Stimulated activated CD8-positive, alpha-beta memory T cell treated with anti-CD3 and anti-CD28 coated beads, Interleukin-2, amount 100 ng/mL, for 1 hour (primary cell): ENCODE measurements at places on chromosomes 5 and 9.

DNA sequence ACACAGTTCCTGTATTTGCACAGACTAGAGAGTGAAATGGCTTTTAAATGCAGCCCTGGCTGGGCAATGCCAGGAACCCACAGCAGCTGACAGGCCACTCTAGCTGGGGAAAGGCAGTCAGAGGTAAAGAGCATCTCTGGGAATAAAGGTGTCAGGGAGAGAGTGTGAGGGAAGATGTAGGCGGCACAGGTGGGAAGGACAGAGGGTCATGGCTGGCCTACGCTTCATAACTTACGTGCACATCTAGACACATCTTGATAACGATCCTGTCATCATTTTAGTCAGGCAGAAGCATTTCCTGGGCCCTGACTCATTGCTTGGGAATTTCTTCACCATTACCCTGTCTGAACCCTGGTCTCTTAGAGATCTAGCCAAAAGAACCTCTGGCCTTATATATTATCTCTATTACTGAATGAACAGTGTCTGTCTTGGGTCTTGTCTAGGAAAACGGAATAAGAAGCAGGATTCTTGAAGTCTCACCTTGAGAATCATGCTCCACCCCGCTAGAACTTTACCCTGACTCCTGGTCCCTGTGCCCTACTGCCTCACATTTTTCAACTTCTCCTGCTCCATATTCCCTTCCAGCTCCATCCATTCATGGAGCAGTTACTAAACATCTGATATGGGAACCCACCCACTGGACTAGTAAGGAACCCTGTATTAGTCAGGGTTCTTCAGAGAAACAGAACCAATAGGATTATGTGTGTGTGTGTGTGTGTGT, 106.4 kb upstream of the ELL2 start:
- DNase-seq: no peak

DNA sequence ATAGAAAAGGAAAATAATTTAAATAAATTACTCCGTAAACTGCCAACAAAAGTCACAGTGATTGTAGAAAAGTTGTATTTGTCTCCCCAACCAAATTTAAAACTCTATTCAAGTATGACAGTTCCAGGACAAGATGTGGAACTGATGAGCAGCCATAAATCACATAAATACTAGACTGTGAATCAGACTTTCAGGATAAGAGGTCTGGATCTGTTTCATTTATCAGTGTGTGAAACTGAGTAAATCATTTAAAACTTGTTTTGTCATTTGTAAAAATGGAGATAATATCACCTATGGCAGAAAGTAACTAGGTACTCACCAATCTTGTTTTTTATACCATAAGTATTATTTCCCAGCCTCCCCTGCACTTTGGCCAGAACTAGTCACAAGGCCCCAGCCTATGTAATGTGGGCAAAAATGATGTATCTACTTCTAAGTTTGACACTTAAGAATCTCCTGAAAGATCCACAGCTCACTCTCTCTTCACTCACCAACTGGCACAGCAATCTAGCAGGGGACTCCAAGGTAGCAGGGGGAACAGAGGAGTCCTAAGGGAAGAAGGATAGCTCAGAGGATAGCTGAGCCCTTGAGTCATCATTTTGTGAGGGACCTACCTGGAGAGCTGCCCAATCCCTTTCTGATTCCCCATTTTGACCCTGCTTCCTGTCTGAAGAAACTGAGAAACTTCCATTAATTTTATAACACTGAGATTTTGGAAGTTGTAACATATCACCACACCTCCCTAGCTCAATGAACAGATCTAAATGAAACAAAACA, 31.6 kb downstream of the TMEM161B start:
- no peak for DNase-seq

- no peak for DNase-seq
Observed at GRCh38 chr9:37364751-37365360, 57.6 kb upstream of the GRHPR start.

DNA sequence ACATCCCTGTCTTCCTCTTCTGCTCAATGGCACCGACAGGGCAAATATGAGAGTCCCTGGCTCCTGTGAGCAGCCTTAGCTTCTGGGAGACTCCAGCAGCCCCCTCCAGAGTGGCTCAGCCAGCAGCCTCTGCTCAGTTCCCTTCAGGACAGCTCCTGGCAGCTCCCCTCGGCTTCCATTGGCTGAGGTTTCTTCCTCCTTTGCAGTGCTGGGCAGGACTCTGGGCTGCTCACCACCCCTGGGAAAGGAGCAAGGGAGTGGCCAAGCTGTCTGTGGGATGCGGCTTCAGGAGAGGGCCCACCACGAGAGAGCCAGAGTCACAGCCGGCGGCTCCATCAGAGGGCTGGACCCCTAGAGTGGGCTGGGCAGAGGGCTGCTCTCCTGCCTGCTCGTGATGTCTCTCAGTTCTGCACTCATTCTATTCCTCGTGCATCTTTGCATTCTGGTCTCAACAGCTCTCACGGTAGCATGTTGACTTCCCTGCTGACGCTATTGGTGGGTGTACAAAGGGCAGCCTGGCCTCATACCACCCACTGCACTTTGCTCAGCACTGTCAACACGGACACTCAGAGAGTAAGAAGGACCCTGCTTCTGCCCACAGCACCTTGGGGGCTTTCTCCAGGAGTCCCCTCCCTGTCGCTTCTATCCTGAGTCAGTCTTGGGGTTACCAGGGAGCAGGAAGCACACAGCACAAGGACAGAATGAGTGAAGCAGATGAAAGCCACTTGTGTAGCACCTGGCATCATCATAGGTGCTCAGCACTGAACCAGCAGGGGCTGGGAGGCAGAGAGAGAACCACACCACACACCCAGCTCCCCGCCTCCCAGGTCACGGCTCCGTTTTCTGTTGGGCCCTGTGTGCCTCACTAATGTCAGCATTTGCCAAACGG, 80.9 kb upstream of the ALDH1B1 start:
- DNase-seq: no peak

GRCh38 chr5:33317271-33317670, 123.5 kb upstream of the TARS1 start:
- DNase-seq: no peak

DNA sequence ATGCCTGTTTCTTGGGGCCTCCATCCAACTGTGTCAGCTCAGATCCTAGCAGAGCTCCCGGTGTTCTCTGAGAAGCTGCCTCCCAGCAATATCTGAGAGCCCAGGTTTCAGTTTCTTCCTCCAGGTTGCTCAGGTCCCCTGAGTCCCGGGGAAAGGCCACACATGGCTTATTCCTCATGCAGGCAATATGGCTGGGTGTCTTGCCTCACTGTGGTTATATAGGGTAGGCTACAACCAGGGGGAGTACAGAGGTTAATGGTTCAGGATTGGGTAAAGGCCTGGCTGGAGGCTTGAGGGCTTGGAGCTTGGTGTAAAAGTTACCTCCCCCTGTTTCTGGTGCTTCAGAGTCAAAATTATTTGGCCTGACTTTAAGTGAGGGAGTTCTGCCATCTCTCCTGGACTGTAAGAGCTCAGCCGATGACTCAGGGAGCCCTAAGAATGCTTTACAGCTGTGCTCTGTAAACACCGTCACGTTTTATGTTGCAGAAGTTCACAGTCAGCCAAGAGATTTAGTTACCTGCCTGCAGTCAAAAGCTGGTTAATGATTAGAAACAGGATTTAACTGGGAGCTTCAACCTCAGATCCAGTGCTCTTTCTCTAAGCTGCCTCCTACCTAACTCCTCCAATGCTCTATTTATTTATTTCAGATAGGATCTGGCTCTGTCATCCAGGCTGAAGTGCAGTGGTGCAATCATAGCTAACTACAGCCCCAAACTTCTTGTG, 24.3 kb upstream of the UBAP2 start:
- DNase-seq: no peak

DNA sequence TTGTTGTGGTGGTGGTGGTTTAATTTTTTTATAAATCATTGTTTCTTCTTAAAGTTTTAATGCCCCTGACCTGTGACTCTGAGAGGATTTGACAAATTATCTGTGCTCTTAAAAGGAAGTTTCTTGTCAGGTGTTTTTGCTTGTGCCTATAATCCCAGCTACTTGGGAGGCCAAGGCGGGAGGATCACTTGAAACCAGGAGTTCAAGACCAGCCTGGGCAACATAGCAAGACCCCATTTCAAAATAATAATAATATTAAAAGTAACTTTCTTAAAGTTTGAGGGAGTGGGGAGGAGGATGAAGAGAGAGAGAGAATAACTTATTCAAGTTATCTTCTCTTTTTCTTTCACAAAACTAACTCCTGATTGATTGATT, 12.2 kb upstream of the ERMP1 start:
- no peak for DNase-seq

GRCh38 chr5:172010278-172010677, 3.8 kb upstream of the FBXW11 start:
- no peak for DNase-seq

GRCh38 chr9:20742833-20743232, 58.8 kb downstream of the FOCAD start:
- DNase-seq: no peak

DNA sequence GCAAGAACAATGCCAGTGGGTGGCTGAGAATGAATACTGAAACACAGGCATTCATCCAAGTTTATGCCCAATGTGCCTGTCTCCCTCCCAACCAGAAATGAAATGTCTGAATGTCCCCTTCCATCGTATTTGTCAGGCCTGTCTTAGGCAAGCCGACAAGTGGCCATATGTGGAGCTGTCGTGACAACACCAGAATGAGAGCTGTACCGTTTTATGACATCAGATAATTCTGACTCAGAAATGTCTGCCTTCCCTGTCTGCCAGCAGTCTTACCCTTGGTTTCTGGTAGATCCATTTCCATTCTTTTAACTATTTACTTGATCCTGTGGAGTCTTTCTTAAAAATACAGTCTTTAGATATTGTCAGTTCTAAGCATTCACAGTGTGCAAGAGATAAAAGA, 211.8 kb downstream of the NR3C1 start:
- DNase-seq: no peak

DNA sequence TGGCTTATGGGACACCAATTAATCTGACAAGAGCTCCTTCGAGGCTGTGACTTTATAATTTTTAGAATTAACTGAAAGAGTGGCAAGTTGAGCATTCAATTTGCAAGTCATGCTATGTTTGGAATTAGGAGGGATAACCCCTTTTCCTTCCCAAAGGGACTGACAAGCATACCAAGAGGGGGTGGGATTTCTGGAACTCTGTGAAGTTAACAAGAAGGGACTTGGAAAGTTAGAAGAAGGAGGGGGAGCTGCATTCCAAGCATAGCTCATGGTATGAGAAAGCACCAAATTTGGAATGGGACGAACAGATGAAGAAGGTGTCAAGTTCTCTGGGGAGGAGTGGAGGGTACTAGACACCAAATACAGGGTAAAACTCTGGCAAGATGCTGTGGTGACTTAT, 8.9 kb upstream of the PALM2AKAP2 start:
- DNase-seq: no peak

GRCh38 chr5:176427971-176428370, 11.6 kb upstream of the CLTB start:
- no peak for DNase-seq

DNA sequence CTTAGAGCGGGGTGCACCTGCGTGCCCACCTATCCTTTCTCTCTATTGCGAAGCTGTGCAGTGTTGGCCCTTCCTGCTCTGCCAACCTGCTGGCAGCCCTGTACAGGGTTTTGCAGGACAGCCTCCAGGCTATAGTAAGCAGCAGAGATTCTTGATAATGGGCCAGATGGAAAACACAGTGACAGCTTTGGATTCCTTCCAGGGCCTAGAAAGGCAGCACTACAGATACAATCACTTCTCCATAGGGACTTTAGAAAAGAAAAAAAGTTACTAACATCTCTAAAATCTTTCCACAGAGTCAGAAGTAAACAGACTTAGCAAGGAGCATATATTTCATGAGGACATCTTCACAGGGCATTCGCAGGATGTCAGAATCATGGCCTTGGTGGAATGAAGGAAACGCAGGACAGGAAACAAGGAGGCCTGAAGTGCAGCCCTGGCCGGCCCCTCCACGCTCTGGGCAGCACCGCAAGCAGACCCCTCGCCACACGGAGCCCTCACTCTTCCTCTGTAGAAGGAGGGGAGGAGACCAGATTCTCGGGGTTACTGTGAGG, 172.1 kb upstream of the GAS1 start:
- no peak for DNase-seq

- DNase-seq: no peak
Observed at GRCh38 chr9:121500165-121500478, 478 bp upstream of the GGTA1 start.

- no peak for DNase-seq
Observed at GRCh38 chr5:79074641-79075040, 5.1 kb downstream of the BHMT2 start.

DNA sequence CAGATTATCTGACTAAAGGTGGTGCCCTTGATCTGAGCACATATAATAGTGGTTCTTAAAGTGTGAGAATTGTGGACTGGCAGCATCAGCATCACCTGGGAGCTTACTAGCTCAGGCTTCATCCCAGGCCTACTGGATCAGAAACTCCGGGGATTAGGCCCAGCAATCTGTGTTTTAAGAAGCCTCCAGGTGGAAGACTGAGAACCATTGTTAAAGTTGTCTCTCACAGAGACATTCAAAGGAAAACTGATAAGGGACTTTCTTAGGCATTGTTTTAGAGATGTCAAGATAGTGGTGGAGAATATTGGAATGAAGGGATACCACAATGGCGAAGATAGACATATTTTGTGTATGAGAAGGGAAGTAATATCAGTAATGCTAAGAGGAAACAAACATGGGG, 59.5 kb downstream of the STX17 start:
- DNase-seq: no peak

GRCh38 chr5:157590478-157590877, 14.9 kb upstream of the ADAM19 start:
- DNase-seq: no peak

- DNase-seq: no peak
Observed at GRCh38 chr9:79222483-79222882, 349.3 kb upstream of the TLE4 start.

GRCh38 chr5:21823076-21823574, 1030.0 kb downstream of the CDH12 start:
- no peak for DNase-seq

DNA sequence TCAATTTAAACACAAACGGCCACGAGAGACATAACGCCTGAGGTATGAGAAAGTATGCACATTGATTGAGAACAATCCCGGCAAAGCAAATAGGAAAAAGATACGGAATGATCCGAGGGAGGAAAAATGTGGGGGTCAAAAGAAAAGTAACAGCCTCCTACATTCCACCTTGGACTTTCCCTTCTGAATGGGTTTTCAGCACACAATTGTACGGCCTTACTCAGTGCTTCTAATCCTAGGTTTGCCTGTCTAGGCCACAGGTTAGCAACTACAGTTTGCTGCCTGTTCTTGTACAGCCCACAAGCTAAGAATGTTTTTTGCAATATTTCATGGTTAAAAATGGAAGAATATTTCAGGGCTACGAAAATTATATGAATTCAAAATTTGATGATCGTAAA, 46.2 kb upstream of the RNF20 start:
- DNase-seq: no peak

DNA sequence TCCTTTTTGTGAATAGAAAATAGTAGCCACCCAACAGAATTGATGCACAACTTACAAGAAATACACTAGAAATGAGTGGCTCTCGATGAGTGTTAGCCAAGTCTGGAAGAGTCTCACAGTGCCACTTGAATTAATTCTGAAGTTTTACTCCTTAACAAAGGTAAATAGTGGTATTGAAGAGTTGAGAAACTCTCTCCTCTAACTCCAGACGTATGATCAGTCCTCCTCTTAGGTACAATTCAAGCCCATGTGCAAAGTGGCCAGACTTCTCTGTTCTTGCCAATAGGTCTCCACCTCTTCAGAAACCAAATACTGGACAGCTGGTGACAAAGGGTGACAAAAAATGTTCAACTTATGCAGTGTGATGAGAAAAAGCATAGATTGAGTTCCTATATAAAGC, 38.5 kb upstream of the ADAMTS16 start:
- no peak for DNase-seq
